Stimulated activated CD4-positive, alpha-beta T cell treated with anti-CD3 and anti-CD28 coated beads, Interleukin-1b, Interleukin-23, amount 100 ng/mL, for 48 hours (primary cell): ENCODE measurements at places on chromosomes 2 and 18.

DNA sequence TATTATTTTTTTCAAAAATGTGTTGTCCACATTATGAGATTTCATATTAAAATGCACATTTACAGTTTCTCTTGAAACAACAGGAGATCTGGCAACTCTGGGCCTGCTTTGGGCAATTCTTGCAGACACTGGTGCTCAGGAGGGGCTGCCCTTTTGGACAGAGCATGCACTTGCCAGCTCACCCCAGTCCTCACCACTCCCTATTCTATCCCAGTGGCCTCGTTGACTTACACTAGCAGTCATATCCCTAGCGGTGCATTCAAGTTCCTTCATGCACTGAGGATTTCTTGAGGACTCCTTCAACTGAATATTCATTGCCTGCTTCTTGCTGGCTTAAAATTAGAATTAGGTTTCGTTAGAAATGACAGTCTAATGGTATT is 87.9 kb upstream of the FHL2 start:
- no peak for DNase-seq

DNA sequence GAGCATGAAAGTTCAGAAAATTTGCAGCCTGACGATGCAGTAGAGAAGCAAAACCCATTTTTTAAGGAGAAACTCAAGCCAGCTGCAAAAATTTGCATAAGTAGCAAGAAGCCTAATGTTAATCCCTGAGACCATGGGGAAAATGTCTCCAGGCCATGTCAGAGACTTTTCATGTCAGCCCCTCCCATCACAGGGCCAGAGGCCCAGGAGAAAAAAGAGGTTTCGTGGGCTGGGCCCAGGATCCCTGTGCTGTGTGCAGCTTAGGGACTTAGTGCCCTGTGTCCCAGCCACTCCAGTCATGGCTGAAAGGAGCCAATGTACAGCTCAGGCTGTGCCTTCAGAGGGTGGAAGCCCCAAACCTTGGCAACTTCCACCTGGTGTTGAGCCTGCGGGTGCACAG is 533.0 kb downstream of the THSD7B start:
- no peak for DNase-seq

GRCh38 chr2:52639692-52640091 is 1127.9 kb upstream of the CHAC2 start:
- DNase-seq, result no peak

GRCh38 chr18:7452331-7452730 is 114.8 kb upstream of the PTPRM start:
- no peak for DNase-seq

DNA sequence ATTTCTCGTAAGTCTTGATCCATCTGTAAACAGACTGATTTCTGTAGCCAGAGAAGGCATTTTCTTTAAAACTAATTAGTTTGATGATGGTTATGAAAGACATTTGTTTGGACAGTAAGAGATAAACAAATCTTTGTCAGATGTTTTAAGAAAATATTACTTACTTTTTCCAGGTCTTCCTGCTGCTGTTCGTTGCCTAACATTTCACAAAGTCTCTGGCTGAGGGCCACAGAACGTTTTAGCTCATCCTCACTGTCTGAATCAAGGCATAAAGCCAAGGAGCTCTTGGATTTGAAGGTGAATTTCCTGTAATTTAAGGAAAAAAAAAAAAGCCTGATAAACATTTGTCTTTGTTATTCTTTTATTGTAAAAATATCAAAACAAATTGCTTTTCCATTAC is 57.8 kb downstream of the VIL1 start:
- no peak for DNase-seq

GRCh38 chr2:229230256-229230655 is 40.8 kb downstream of the PID1 start:
- DNase-seq, result no peak

DNA sequence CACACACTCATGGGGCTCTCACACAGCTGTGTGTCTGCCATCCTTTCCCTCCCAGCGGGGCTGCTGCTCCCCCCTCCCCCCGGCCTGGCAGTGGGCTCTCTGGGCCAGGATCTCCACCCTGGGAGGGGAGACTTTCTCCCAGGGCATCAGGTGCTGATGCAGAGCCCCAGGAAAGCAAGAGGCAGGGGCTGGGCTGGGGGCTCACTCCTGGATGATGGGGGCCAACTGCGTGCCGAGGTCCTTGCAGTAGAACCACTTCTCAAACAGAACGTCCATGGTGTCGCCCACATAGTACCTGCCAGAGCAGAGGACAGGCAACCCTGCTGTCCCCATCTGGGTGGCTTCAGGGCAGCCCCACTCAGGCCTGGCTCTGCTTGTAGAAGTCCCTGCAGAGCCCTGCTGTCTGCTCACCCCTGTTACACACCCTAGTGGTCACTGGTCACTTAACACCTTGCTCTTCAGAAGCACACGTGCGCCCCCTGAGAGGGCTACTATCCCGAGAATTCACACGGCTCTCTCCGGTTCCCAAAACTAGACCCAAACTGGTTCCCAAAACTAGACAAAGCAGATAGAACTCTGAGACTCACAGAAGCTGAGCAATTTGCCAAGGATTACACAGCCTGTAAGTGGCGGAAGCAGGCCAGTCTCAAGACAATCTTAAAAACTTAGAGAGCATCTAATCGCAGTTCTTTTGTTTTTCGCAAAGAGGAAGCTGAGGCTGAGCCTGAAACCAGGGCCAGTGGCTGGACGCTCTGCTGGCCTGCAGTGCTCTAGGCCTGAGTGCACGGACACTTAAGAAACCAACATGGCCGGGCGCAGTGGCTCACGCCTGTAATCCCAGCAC is 6.6 kb upstream of the OXER1 start:
- DNase-seq, result no peak

DNA sequence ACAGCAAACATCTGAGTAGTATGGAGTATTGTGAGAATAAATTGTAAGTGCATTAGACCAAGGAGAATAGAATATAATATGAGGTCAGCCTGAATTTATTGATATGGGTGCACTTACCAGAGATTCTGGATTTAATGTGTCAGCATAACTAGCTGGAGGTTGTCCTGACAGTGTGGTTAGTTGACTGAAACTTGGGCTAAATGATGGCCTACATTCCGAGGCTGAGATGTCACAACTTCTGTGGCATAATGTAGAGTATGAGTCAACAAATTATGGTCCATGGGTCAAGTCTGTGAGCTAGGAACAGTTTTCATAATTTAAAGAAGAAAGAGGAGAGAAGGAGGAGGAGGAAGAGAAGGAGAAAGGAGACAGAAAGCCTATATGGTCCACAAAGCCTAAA is 127.6 kb downstream of the QPCT start:
- DNase-seq, result no peak

DNA sequence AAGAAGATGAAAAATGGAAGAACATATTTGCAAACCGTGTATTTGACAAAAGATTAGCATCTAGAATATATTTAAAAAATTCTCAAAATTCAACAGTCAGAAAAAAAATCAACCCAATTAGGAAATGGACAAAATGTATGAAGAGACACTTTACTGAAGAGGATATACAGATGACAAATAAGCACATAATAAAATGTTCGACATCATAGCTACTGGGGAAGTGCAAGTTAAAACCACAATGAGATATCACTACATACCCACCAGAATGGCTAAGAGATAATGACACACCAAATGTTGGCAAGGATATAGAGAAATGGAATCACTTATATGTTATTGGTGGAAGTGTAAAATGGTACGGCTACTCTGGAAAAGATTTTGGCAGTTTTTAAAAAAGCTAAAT is 11.7 kb upstream of the NUP35 start:
- no peak for DNase-seq

DNA sequence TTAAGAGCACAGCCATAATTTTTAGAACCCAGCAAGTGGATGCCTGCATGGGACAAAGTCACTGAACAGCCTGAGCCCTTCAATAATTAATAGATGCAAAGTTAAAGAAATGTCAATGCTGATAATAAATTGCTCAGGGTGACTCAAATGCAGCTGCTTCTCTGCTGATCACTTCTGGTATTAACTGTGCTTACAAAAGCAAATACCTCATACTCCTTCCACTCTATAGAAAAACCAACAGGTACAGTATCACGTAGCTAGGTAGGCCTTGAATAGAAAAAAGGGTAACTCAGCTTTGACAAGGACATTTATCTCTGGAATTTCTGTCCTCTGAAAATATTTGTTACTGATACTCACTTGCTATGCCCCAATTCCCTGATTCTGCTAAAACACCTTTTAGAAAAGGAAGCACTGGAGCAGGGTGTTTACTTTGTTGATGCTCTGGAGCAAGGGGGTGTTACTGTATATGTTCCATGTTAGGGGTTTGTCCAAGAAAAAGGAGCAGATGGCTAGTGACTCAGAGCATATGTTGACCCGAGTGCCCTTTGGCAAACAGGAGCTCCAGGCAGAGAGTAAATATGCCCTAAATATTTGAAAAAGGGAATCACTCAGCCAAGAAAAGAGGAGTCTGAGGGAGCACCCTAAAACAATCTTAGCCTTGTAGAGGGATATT is 59.1 kb upstream of the RTN4 start:
- no peak for DNase-seq

DNA sequence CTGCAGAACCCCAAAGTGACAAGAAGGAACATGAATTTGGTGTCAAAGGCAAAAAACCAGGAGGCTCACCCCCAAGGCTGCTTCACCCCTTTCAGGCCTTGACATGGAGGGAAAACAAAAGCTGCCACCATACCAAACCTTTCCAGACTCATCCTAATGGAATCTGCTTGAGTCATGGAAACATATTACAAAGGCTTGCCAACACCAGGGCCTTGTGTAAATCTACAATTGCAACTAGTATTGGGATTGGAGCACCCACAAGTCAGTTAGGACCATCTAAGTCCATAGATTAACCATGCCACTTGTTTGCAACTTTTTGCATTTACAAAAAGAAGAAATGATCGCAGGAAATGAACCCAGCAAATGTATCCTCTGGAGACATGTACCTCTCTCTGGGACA is 297.6 kb downstream of the CDCA7 start:
- no peak for DNase-seq

DNA sequence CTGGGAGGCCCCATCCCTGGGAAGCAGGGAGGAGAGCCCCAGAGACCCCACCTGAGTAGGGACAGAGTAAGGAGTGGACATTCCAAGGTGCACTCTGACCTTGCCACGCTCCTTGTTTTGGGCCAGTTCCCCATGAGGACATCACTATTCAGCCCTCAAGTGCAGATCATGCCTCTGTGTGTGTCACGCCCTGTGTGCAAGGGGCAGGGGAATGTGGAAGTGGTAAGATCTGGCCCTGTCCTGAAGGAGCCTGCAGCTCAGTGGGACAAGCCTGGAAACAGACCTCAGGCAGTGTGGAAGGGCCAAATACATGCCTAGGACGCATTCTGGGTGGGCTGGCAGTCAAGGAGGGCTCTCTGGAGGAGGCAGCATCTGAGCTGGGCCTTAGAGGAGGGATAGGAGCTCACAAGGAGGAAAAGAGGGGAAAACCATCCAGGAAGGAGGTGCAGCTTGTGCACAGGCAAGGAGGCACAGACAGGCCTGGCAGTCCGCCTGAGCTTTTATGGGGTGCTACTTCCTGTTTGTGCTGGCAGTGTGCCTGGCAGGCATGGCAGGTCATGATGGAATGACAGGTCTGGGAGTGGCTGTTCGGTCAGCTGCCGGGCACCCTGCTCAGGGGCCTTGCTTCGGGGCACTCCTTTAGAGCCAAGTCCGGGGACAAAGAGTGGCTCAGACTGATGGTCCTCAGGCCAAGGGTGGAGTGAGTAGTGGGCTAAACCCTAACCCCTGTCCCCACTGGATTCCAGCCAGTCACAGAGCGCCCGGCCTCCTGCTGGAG is 3.3 kb downstream of the KLHL30 start:
- DNase-seq, result no peak

DNA sequence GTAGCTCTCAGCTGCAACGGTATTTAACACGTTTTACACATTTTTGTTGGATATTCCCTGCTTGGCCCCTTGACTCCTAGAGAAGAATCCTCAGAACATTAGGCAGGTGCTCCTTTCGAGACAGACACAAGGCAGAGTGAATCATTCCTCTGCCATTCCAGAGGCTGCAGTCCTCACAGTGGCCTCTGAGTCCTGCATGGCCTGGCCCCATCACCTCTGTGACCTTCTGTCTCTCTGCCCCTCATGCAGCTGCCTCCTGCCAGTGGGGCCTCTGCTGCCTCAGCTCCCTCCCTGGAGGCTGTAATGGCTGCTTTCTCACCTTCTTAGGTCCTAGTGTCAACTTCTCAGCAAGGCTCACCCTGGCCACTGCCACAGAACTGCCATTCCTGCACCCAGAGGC is 101.3 kb downstream of the PTPRM start:
- no peak for DNase-seq

DNA sequence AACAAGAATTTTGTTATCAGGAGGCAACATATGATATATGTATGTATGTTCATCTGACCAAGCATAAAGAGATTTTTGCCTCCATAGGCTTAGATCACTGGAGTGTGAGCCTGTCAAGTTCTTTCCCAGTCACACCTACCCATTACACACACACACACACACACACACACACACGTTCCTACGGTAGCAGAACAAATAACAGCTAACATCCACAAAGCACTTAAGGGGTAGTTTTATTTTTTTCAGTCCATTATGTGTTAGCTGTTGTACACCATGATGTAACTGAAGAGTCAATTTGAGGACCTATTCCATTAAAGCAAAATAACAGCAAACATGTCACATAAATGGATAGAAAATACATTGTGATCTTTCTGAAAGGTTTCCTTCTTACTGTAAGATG is 39.5 kb downstream of the UGP2 start:
- no peak for DNase-seq

DNA sequence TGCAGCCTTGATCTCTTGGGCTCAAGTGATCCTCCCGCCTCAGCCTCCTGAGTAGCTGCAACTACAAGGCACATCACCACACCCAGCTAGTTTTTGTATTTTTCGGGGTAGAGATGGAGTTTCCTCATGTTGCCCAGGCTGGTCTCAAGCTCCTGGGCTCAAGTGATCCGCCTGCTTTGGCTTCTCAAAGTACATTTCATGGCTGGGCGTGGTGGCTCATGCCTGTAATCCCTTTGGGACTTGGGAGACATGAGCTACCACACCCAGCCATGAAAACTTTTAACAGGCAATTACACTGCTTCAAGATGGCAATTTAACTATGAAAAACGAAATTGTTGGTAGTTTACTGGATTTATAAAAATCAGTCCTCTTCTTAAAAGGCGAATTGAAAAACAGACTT is 69.7 kb downstream of the MEP1B start:
- DNase-seq, result no peak

- DNase-seq, result no peak
These were observed 17.3 kb downstream of the PHLPP1 start for GRCh38 chr18:62732617-62733016.

- DNase-seq, result no peak
These were observed 166.7 kb upstream of the GLI2 start for GRCh38 chr2:120568975-120569268.

DNA sequence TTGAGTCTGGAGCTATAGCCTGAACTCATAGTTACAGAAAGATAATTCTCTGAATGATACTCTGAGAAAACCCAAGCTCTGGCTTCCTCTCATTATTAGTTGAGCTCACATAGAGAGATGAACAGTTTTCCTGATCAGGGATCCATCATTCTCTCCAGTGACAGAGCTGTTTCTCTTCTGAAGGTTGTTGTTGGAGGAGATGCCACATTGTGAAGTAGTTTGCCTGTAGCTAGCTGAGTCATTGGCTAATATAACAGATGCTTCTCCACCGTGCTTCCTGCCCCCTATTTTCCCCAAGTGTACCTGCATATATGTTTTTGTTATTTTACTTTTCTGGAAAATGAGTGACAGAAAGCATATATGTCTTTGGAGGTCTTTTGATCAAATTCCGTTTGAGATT is 64.6 kb downstream of the OSBPL6 start:
- no peak for DNase-seq

GRCh38 chr2:113876503-113877387 is 13.1 kb upstream of the ACTR3 start:
- peak; percentile 91 for DNase-seq

GRCh38 chr18:59024829-59025228 is 114.9 kb upstream of the SEC11C start:
- no peak for DNase-seq
